ENCODE measurements at places on chromosomes 5 and 9.

DNA sequence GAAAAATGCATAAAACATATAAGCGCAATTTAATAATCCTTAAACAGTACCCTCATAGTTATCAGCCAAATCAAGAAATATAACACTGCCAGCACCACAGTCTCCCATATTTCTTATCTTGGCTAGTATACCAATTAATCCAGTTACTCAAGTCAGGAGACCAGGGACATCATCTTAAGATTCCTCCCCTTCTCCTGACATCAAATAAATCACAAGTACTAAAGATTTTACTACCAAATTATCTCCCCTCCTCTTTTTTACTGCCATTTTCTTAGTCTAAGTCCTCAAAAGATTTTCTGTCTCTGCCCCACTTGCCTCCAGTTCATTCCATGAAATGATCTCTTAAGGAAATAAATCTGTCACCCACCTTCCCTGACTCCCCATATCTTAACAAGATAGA is 37.0 kb downstream of the STRBP start:
- DNase-seq = no peak

DNA sequence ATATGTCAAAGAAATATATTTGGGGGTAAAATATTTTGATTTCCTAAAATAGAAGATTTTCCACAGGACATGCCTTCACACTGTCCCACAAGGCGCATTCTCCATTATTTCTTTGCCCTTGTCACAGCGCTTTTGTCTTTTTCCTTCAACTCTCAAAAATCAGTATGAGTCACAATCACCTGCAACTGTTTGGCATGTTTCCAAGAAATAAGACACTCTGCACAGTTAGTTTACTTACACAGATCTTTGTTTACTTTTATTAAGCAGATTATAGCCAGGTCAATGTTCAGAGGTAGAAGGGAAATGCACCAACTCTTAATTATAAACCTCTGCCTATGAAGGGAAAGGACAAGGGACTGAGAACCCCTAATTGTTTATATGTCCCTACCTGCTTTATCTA is 9.5 kb downstream of the CEMIP2 start:
- no peak for DNase-seq

DNA sequence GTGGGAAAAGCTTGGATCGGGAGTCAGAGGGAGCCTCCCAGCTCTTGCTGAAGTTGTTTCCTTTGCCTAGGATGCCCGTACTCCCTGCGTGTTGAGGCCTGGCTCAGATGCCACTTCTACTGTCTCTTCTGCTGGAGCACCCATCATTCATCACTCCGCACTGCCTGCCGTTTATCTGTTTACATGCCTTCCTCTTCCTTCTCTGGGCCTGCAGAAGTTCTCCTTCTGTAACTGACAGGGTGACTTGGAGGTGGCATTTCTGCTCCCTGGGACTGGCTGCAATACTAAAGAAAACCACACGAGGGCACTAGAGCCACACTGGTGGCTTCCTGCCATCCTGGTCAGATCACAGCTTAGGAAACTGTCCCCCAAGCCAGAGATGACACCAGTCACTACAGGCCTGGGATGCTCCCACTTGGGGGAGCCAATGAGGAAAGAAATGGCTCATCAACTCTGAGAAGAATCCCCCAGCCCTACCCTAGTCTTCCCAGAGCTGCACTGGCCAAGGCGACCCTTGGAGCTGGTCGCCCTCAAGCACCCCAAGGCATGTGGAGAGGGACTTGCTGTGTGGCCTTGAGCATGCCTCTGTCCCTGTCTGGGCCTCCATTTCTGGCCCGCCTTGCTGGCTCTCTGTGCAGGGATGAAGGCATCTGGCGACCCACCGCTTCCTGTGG is 9.7 kb upstream of the SLC25A51 start:
- peak; percentile 91 for DNase-seq

- peak; percentile 59 for DNase-seq
These were observed 1.9 kb upstream of the SQSTM1 start for GRCh38 chr5:179818746-179819295.

DNA sequence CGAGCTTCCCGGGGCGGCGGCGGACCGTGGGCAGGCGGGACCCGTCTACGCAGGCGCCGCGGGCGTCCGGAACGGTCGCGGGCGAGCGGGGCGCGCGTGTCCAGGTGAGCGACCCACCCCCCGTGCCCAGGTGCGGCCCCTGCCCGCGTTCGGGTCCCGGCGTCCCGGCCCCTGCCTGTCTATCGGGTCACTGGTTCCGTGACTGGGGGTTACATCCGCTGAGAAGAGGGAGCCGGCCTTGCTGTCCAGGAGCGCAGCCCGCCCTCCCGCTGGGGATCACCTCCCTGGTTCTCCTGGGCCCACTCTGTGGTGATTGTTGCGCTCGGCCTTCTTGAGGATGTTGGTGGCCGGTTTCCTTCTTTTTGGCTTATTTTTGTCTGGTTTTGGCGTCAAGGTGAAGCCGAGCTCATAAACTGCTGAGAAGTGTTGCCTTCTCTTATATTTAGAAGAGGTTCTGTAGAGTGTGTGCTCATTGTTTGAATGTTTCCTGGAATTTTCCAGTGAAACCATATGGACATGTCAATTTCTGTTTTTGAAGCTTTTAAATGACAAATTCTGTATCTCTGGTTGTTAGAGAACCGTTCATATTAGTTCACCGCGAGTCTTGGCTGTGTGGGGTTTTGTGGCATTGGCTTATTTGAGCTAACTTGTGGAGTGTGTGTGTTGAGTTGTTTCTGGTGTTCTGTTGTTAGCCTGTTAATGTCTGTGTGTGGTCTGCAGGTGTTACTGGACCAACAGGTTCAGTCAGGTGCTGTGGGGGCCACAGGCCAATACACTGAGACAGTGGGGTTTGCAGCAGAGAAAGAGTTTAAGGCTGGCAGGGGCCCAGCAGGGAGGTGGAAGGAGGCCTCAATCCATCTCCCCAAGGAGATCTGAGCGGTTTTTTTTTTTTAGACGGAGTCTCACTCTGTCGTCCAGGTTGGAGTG is 621 bp downstream of the CEP72 start:
- DNase-seq = peak; percentile 27

GRCh38 chr5:13567819-13568218 is 376.7 kb downstream of the DNAH5 start:
- no peak for DNase-seq

DNA sequence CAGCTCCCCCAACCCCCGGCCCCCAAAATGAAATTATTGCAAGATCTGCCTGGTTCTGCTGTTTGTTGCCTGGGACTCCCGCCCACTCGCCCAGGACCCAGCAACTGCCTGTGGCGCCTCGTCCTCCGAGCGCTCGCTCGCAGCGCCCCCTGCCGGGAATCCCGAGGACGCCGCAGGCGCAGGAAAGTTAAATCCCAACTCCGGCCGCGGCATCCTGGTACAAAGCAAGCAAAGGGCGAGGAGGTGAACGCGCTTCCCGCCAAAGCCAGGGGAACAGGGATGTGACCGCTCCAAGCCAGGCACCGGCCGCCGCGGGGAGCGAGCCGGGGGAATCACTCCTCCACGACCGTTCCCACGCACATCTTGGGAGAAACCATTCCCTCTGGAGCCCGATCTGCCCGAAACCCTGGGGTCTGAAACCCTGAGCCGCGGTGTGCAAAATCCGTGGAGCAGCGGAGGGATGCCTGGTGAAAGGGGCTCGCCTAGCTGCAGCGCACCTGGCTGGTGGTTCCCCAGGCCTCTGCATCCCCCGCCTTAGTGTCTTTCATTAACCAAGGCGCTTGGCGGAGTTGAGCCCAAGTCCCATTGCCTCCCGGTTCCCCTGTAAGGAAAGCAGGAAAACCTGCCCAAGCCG is 1.3 kb downstream of the SEMA5A start:
- DNase-seq = peak; percentile 95

DNA sequence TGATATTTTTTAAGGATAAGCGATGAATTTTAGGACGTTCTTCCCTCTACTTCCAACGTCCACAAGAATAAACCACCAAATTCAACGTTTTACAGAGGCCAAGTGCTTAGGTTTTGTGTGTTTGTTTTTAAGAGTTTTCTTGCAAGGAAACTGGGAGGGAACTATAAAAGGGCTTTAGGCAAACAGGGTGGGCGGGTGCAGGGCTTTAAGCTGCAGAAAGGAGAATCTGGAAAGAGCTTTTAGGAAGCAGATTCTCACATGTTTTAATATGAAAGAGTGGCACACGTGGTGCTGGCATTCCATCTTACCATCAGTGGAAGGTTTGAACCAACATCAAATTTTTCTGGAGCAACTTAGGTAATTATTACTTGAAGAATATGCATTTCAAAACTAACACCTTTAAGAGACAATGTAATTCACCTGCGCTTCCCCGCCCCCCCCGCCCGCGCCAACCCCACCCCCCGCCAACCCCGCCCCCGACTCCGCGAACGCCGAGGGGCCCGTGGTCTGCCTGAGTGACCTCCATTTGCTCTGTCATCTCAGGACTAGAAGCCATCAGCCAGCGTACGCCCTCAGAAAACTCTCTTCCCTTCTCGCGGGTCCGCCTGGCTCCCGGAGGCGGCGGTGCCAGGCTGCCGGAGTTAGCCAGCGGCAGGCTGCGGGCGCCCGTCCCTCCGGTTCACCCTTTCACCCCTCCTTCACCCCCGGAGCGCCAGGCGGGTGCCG is 911 bp upstream of the PIK3R1 start:
- DNase-seq = no peak

GRCh38 chr5:172140120-172140519 is 47.9 kb downstream of the STK10 start:
- no peak for DNase-seq

- no peak for DNase-seq
These were observed 4.3 kb upstream of the SLC6A18 start for GRCh38 chr5:1220831-1221230.

GRCh38 chr9:89661956-89662717 is 57.3 kb downstream of the GADD45G start:
- DNase-seq = peak; percentile 85

DNA sequence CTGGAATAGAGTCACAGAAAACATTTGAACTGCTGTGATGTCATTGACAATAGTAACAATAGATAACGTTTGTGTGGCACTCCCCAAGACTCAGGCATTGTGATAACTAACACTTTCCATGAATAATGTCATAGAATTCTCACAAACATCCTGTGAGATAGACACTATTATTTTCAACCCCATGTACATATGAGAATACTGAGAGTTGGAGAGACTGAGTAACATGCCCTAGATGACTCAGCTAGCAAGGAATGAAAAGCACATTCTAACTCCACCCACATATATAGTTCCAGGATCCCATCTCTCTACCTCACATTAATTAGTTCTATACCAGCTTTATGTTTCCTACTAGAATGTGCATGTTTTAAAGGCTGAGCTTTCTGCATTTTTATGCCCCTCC is 71.4 kb downstream of the ASTN2 start:
- no peak for DNase-seq

GRCh38 chr9:136336156-136336870 is 9.0 kb downstream of the GPSM1 start:
- DNase-seq = no peak

DNA sequence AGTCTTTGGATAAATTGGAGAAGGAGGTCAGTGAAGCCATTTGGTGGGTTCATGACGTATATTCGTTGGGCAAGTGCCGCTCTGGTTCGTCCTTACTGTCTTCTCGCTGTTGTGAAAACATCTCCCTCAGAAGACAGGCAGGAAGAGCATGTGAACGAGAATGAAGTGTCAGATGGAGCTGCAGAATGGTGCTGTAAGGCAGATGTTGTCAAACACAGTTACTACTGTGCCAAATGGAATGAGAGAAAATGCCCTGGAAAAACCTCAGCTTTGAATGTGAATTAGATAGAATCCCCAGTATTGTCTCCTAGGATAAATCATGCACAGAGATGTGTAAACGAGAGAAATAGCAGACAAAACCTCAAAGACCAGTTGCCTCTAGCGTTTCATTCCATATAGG is 121.5 kb downstream of the CAMK4 start:
- DNase-seq = no peak

- DNase-seq = no peak
These were observed 6.4 kb downstream of the THBS4 start for GRCh38 chr5:80041527-80041926.

DNA sequence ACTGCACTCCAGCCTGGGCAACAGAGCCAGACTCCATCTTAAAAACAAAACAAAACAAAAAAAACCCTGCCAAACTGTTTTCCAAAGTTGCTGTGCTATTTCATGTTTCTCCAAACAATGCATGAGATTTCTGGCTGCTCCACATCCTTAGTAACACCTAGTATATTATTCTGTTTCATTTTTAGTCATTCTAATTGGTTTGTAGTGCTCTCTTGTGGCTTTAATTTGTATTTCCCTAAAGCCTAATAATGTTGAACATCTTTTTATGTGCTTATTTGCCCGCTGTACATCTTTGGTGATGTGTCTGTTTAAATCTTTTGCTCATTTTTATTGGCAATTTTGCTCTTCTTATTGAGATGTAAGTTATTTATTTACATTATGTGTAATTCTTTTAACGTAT is 18.4 kb upstream of the TTC1 start:
- no peak for DNase-seq

GRCh38 chr5:79002374-79002773 is 17.3 kb upstream of the ARSB start:
- no peak for DNase-seq

DNA sequence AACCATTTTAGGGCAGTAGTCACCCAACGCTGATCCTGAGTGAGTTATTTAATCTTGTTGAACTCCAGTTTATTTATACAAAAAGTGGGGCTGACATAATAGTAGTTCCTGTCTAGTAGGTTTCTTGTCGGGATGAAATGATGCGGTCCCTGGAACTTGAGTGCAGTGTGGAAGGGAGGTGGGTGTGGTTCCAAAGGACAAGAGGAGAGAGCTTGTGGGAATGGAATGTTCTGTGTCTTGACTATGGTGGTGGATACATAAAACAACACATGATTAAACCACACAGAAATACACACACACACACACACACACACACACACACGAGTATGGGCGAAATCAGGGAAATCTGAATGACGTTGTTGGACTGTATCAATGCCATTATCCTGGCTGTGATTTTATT is 66.1 kb upstream of the BARHL1 start:
- no peak for DNase-seq

DNA sequence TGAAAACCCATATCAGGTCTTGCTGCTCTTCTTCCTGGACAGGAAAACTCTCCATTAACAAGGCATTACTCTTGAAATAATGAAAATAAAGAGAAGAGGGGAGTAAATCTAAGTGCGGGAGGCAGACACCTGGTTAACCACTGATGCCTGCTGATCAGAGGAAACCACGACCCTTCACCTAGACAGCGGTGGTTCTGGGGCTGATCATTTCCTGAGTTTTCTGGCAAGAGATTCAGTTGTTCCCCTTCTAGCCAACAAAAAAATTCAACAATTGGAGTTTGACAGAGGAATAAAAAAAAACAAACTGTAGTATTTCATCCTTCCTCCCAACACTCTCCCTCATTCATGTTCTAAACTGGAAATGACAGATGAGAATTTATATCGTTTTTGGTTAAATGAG is 3.0 kb downstream of the RLN2 start:
- no peak for DNase-seq

Data from endothelial cell (in vitro differentiated cells).